Fibroblast of pulmonary artery (primary cell): ENCODE measurements at places on chromosomes 4 and X.

GRCh38 chrX:147838465-147839131 lies 73.1 kb upstream of the FMR1 start:
- DNase-seq = no peak

GRCh38 chr4:163558539-163559044 lies 64.1 kb downstream of the TMA16 start:
- DNase-seq = no peak

DNA sequence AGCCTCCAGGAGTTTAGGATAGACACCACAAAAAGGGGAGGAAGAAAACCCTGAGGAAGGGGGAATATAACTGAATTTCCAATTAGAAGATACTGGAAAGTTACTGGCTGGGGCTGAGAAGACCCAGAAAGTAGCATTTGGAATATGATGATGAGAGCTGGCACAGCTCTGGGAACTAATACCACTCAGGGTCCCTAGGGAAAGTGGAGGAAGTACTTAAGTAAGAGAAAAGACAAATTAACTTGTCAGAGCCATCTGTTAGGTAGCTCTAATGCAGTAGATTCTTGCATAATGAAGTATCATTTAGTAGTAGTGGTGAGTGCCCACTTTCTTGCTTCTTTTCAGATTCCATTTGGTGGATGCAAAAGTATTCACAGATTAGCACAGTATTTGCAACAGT lies 90.8 kb upstream of the TSPAN5 start:
- DNase-seq = no peak

GRCh38 chrX:13008189-13008533 lies 33.3 kb downstream of the TMSB4X start:
- no peak for DNase-seq

GRCh38 chr4:24657768-24658617 lies 73.6 kb upstream of the DHX15 start:
- peak; percentile 86 for DNase-seq
